ENCODE measurements at places on chromosomes 16 and 17.

- DNase-seq, result no peak
Measured at GRCh38 chr16:88306860-88307545, 75.8 kb upstream of the ZNF469 start.

GRCh38 chr16:62256406-62256805, 220.2 kb upstream of the CDH8 start:
- no peak for DNase-seq

DNA sequence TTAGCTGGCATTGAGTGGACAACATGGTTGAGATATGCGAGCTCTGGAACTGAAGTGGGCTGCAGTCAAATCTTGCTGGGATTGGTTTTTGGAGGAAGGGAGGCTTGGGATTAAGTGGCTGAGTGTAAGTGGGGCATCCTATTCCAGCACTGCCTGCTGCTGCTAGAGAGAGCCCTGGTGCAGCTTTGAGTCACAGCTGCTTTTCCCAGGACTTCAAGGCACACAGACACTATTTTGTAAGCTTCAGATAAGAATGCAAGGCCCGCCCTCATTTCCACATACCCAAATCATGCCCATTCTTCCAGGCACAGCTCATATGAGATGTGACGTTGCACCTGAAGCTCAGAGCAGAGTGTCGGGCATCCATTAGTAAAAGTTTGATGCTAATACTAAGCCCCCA, 10.2 kb upstream of the MAF start:
- no peak for DNase-seq

GRCh38 chr17:37844158-37844976, 79.8 kb upstream of the TBC1D3K start:
- no peak for DNase-seq

- DNase-seq, result no peak
Measured at GRCh38 chr16:63785170-63785569, 1336.7 kb downstream of the CDH11 start.

DNA sequence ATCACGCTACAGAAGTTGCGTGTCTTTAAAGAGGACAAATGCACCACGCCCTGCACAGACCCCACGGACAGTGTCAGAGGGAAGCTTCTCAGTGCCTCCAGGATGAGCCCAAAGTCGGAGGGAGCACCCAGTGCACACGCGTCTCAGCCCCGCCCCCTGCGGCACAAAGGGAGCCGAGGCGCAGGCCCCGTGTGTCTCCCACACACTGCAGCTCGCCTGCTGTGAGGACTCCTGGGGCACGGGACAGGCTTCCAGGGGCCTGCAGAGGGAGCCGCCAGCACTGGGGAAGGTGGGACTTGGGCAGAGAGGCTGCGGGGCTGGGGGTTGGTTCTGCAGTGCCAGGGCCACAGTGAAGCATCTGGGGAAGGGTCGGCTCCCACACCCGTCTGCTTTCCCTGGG, 77.4 kb downstream of the LMF1 start:
- no peak for DNase-seq

DNA sequence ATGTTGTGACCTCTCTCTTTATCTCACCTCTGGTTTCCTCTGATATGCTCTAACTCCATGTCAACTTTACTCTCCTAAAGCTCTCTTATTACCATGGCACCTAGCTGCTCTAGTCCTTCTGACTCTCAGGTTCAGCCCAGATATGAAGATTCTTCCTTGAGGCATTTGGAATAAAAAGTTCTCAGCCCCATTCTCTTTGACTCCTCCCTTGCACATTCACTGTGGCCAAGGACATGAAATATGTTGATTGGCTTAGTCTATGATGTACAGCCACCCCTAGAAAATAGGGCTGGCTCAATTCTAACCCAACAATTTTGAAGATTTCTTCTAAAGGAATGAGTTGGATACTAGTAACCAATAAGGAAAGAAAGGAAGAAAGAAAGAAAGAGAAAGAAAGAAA, 20.8 kb upstream of the GAS7 start:
- no peak for DNase-seq
